T-cell (primary cell): ENCODE measurements at places on chromosomes 11 and 22. TPM values are rescaled to one million over a fixed set of nuclear protein-coding genes. Genes with fewer than 3 reads are reported as not detected.

Gene LDHAL6A
- not detected for total RNA-seq

Gene EHF
- total RNA-seq = not detected

Gene OR8D4
- total RNA-seq = not detected

Gene TUBA8
- total RNA-seq = 2.6 TPM

Gene PHOX2A
- total RNA-seq = not detected

Gene TP53I11
- 12.1 TPM for total RNA-seq

Gene CAVIN3
- 0.23 TPM for total RNA-seq

Gene OR5B2
- total RNA-seq = not detected

Gene ISX
- total RNA-seq = not detected

DNA sequence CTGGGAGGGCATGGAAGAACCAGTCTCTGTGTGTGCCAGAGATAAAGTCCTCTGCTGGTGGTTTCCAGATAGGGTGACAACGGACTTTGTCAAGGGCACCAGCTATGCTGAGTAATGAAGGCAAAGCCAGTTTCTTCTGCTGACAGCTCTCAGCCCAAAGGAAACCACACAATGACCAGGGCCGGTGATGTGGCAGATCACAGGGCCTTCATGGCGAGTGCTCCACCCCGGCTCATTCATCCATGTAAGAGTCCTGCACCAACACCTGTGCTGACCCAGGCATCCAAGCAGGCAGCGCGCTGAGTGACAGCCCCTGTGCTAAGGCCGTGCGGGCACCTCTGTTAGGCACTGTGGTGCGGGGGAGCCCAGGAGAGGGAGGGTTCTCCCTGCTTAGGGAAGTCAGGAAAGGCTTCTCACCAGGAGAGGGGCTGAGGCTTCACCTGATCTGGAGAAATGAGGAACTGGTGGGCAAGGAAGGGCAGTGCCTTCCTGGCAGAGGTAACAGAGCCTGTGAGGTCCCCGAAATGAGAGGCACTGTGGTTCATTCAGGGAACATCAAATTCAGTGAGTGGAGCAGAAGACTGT is 33.8 kb downstream of the TP53I11 start:
- DNase-seq = no peak
- peaks cover 4% of the 10 kb centered on the region for H3K27me3 ChIP-seq
- H3K4me1 ChIP-seq = no peaks in the 10 kb centered on the region
- H3K4me3 ChIP-seq = no peak overlapping the region

DNA sequence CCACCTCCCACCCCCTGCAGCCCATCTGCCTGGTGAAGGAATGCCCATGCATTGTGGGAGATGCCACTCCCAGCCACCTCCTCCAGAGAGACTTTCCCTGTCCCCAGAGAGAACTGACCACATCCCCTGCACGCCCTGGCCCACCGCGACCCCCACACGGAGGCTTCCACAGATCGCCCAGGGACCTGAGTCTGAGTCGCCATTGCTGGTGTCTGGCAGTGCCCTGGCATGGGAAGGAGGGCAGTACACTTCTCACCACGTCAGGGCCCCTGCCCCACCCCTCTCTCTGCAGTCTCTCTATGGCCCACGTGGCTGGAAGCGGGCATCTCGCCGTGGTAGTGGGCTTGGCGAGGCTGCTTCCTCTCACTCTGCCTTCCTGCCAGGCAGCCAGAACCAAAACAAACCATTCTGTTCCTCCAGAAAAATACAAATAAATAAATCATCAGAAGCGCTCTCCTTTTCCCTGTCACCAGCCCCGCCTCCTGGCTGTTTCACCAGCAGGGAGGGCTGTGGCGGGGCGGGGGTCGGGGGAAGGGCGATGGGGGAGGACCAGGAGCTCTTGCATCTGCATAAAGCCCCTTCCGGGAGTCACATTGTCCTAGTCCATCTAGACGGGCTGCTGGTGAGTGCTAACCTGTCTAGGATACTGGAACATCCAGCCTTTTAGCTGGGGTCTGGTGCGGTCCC is 20.9 kb downstream of the SHISAL1 start:
- peaks cover 33% of the 10 kb centered on the region for H3K27me3 ChIP-seq
- no peaks in the 10 kb centered on the region for H3K36me3 ChIP-seq
- H3K4me1 ChIP-seq = no peaks in the 10 kb centered on the region
- no peak for DNase-seq
- no peak overlapping the region for H3K27ac ChIP-seq

DNA sequence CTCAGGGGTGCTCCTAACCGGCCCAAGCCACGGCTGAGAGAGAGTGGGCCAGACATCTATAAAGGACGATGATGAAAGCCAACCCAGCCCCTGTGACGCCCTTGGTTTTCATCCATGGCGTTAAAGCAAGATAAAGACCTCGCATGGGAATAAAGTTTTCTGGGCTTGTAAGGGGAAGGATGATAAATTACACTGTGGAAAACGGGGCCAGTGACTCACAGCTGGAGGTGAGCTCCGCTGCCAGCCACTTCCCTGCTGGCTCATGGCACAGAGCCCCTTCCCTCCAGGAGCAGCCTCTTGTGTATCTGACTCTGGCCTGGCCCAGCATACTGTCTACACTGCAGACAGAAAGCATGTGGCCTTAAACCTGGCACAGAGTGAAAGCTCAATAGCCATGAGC is 503.2 kb upstream of the B3GAT1 start:
- H3K4me1 ChIP-seq = no peaks in the 10 kb centered on the region
- H3K27me3 ChIP-seq = no peaks in the 10 kb centered on the region
- H3K4me3 ChIP-seq = no peak overlapping the region
- no peak for DNase-seq
- H3K27ac ChIP-seq = no peak overlapping the region

- peak overlapping the region; percentile 44 for H3K4me3 ChIP-seq
- H3K27ac ChIP-seq = peak overlapping the region; percentile 89
- no peaks in the 10 kb centered on the region for H3K27me3 ChIP-seq
- no peaks in the 10 kb centered on the region for H3K36me3 ChIP-seq
Observed at GRCh38 chr22:36373258-36373579, 14.5 kb downstream of the MYH9 start.

- DNase-seq = no peak
- H3K4me1 ChIP-seq = no peaks in the 10 kb centered on the region
- H3K4me3 ChIP-seq = no peak overlapping the region
- no peak overlapping the region for H3K27ac ChIP-seq
- H3K36me3 ChIP-seq = no peaks in the 10 kb centered on the region
Observed at GRCh38 chr11:64711956-64712362, 11.0 kb downstream of the NRXN2 start.

DNA sequence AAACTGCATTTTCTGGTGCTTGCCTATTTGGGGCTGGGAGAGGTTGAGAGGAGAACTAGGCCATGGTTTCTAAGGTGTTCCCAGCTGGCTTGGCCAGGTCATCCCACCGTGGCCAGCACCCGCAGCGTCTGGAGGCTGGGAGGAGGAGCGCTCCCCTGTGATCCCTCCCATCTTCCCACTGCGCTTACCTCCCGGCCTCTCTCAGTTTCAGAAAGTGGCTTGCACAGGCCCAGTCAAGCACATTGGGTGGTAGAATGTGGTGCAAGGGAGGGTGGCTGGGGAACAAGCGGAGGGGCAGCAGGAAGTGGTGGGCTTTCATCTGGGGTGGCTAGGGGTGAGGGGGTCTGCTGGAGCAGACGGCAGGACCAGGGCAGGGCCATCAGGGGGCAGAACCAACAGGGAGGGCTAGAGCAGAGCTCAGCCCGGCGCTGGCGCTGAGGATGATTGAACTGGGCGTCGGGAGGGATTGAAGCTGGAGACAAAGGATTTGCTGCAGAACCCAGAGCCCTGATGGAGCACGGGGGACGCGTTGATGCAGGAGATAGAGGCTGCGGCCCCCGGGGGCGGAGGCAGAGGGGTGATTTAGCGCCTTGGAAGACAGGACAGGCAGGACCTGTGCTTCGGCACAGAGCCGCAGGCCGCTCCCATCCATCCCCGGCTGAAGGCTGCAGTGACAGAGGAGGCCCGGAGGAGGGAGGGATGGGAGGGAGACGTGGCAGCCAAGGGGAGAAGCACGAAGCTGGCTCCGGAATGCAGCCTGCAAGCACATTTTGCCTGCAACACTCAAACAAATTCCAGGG is 76.0 kb downstream of the TRIM29 start:
- no peaks in the 10 kb centered on the region for H3K36me3 ChIP-seq
- DNase-seq = no peak
- H3K4me3 ChIP-seq = no peak overlapping the region
- H3K27ac ChIP-seq = no peak overlapping the region
- H3K4me1 ChIP-seq = no peaks in the 10 kb centered on the region

- H3K27me3 ChIP-seq = peaks cover 12% of the 10 kb centered on the region
- peaks cover 2% of the 10 kb centered on the region for H3K4me1 ChIP-seq
- DNase-seq = no peak
- no peaks in the 10 kb centered on the region for H3K36me3 ChIP-seq
- no peak overlapping the region for H3K4me3 ChIP-seq
Observed at GRCh38 chr11:32088117-32088941, 2.5 kb upstream of the RCN1 start.

GRCh38 chr11:79963856-79964645 is 523.2 kb upstream of the TENM4 start:
- DNase-seq = no peak
- no peaks in the 10 kb centered on the region for H3K27me3 ChIP-seq
- H3K36me3 ChIP-seq = no peaks in the 10 kb centered on the region
- no peaks in the 10 kb centered on the region for H3K4me1 ChIP-seq
- H3K27ac ChIP-seq = no peak overlapping the region

DNA sequence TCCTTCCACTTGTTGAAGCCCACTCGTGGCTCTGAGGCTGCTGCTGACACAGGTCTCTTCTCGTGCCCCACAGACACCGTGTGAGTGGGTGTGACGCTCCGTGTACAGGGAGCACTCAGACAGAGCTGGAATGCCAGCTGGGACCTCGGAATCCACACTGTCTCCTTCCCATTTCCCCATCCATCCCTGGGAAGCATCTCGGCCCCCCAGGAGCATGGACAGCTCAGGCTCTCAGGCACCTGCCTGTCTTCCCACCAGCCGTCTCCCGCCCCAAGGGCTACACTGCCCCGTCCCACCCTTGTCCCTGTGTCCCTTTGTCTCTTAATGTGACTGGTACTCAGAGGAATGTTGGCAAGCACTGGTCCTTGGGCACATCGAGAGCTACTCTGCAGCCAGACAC is 63.8 kb downstream of the ARHGAP8 start:
- no peak overlapping the region for H3K27ac ChIP-seq
- H3K27me3 ChIP-seq = no peaks in the 10 kb centered on the region
- DNase-seq = no peak
- no peak overlapping the region for H3K4me3 ChIP-seq
- no peaks in the 10 kb centered on the region for H3K4me1 ChIP-seq

- H3K4me3 ChIP-seq = no peak overlapping the region
- H3K36me3 ChIP-seq = no peaks in the 10 kb centered on the region
- no peak overlapping the region for H3K27ac ChIP-seq
- H3K4me1 ChIP-seq = no peaks in the 10 kb centered on the region
- no peaks in the 10 kb centered on the region for H3K27me3 ChIP-seq
Observed at GRCh38 chr11:114889594-114890011, 211.3 kb downstream of the NXPE2 start.

GRCh38 chr22:42313804-42314581 is 43.5 kb upstream of the TCF20 start:
- H3K36me3 ChIP-seq = no peaks in the 10 kb centered on the region
- H3K27ac ChIP-seq = peak overlapping the region; percentile 46
- peaks cover 97% of the 10 kb centered on the region for H3K4me1 ChIP-seq
- peak; percentile 62 for DNase-seq
- H3K27me3 ChIP-seq = peaks cover 5% of the 10 kb centered on the region
- no peak overlapping the region for H3K4me3 ChIP-seq

- DNase-seq = no peak
- no peaks in the 10 kb centered on the region for H3K4me1 ChIP-seq
- no peak overlapping the region for H3K4me3 ChIP-seq
- H3K36me3 ChIP-seq = no peaks in the 10 kb centered on the region
Observed at GRCh38 chr11:85941380-85941973, 86.3 kb downstream of the CCDC83 start.

DNA sequence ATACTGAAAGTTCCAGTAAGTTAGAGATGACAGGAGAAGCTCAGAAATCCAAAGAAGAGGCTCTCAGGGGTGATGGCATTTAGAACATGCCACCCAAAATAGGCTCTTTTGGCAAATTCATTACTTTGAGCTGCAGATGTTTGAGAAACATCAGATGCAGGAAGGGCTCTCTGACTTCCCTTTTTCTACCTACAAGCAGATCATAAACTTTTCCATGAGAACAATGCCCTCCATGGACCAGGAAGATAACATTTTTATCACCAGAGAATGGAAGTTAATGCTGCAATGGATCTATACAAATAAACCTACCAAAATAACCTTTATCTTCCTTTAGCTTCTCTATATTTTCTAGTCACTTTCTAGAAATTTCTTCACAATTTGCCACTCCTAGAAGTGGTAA is 32.7 kb upstream of the FAR1 start:
- H3K36me3 ChIP-seq = no peaks in the 10 kb centered on the region
- no peaks in the 10 kb centered on the region for H3K4me1 ChIP-seq
- H3K4me3 ChIP-seq = no peak overlapping the region
- peaks cover 3% of the 10 kb centered on the region for H3K27me3 ChIP-seq

DNA sequence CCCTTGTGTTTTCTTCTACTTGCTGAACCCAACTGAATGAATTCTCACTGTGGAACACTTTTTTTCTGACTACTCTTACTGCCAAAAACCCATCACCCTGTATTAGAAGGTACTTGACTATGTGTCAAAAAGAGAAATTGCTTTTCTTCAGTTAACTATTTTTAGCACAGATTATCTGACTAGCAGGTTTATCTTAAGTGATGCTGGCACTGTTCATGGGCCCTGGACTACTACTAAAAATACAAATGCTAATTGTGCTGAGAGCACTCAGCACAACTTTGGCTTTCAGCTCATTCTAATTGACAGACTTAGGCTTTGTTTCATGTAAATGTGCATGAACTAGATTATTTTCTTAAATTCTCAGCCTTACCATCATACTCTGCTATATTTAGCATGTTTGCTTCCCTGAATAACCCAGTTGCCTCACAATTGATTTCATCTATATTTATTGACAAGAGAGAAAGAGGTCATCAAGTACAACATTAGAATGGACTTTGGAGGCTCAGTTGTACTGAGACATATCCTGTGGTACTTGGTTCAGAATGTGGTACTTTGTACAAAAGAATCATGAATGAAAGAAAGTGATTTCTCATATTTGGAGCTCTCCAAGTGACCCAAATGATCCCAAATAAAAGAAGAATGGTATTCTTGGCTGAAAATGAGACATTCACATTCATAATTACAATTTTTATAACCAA is 478.3 kb downstream of the KCNA4 start:
- no peak overlapping the region for H3K27ac ChIP-seq
- H3K36me3 ChIP-seq = no peaks in the 10 kb centered on the region
- H3K4me3 ChIP-seq = no peak overlapping the region
- no peak for DNase-seq
- H3K4me1 ChIP-seq = no peaks in the 10 kb centered on the region

DNA sequence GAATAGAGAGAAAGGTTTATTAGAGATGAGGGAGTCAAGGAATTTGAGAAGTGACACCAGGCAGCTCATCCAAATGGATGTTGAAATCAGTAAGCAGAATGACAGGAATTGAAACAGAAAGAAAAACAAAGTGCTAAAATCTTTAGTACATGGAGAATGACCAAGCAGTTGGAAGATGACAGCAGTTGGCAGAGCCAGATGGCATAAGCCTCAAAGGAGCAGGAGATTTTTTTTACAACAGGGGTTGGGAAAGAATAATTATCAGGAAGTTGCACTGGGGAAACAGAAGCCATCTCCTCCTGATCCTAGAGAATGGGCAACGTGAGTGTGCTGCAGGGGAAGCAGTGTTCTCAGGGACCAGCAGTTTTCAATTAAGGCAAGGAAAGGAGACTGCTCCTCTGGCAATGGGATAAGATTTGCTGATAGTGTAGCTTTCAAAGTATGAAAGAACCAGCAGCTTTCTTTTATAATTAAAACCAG is 28.9 kb downstream of the RAB39A start:
- DNase-seq = no peak
- H3K4me3 ChIP-seq = no peak overlapping the region
- H3K4me1 ChIP-seq = no peaks in the 10 kb centered on the region
- no peaks in the 10 kb centered on the region for H3K27me3 ChIP-seq
- no peak overlapping the region for H3K27ac ChIP-seq
